Stimulated activated CD4-positive, alpha-beta T cell treated with anti-CD3 and anti-CD28 coated beads, Interleukin-2, amount 100 ng/mL, for 4 hours (primary cell): ENCODE measurements at places on chromosomes 13 and 19.

- DNase-seq, result no peak
Observed at GRCh38 chr13:54162069-54162468, 1133.5 kb downstream of the OLFM4 start.

DNA sequence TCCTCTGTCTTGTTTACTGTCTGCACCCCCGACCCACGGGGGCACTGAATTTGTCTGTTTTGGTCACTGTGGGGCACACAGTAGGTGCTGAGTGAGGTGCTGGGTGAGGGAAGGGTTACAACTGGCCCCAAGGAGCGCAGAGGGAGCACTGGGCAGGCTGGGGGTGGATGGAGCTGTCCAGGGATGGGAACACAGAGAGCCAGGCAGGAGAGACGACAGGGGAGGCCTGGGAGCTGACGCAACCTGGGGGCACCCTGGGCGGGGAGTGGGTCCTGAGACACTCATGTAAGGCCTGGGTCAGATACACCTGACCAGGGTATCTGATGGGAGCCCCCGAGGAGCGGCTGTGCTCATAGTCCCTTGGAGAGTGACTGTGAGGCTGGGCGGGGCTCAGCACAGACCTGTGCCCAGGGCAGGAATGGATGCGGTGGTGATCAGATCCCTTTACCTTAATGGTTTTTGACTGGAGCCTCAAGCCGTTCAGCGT, 24.8 kb downstream of the ELAVL1 start:
- DNase-seq, result no peak

DNA sequence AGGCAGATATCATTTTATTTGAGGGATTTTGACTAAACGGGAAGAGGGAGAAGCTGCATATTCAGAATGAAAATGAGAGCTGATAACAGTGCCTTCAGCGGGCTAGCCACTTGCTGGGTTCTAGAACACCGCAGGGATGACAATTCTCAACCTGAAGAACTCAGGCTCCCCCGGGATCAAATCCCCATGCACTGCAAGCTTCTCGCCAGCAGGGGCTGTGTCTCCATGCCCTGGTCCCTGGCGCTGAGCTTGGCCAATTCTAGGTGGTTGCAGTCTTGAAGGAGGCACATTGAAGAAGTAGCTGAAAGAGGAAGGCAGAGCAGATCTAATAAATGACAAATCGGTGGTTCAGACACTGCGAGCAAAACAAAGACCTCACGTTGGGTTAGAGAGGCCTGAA, 128.7 kb downstream of the UQCRFS1 start:
- DNase-seq, result no peak

GRCh38 chr13:65594298-65594781, 1635.8 kb downstream of the PCDH9 start:
- DNase-seq, result no peak

DNA sequence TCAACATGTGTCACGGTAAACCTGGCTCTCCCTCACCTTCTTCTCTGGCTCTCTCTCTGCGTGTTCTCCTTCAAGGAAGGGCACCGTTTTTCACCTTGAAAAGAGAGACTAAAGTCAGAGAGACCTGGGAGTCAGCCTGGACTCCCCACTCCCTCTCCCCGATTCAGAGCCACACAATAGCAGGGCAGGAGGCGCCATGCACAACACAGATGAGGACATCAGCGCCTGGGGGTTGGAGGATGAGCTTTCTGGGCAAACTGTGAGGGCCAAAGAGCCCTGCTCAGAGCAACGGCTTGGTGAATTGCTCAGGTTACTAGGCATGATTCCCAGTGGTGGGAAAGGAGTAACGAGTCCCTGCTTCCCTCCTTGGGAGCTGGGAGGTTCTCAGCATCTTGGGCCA, 32.3 kb downstream of the HSPH1 start:
- DNase-seq, result no peak

GRCh38 chr19:30000862-30001261, 58.8 kb downstream of the URI1 start:
- no peak for DNase-seq

DNA sequence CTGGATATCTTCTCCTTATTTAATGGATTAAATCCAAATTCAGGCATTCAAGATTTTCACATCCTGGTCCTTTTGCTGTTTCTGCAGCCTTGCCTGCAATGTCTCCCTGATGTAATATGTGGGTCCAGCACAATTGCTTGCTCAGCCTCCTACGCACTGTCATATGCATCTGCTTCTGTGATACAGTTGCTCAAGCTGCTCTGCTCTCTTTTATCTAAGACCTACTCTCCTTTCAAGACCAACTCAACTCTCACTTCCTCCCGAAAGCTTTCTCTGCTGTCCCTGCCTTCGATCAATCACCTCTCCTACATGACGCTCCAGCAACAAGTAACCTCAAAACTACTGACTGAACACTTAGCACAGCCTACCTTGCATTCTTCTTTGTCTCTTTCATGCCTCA, 138.2 kb downstream of the DCLK1 start:
- no peak for DNase-seq

DNA sequence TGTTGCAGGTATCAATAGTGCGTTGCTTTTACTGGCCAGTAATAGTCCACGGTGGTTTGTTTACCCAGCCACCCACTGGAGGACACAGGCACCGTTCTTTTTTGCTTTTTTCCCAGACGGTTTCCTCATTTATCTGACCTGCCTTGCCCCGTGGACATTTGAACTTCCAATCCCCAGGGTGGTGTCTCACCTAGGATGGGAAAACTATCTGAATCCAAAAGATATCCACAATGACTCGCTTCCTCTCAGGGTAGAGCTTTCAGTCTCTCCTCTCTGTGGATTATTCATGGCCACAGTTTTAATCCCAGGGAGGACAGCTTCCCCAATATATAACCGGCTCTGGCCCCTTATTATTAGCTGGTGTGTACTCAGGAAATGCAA, 170.8 kb downstream of the FOXO1 start:
- no peak for DNase-seq
